ENCODE measurements at places on chromosomes 3 and 15. TPM values are rescaled to one million over a fixed set of nuclear protein-coding genes. Genes with fewer than 3 reads are reported as not detected.

DNA sequence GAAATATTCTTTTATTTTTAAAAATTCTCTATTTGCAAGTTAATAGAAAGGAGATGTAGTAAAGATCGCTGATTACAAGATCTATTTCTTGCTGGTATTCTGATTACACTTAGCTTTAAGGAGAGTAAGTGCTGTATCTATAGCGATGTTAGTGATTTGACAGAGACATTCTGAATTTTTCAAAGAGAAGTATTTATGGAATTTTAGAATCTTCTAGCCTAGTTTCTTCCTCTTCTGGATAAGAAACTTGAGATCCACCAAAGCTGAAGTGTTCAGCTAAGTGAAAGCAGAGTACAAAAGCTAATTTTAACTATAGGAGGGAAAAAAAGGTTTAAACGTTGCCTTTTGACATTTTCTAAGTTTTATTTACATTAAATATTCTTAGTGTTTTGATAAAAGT lies 72.1 kb upstream of the RARB start:
- H3K36me3 ChIP-seq, result no peaks in the 10 kb centered on the region
- H3K27me3 ChIP-seq, result no peaks in the 10 kb centered on the region
- no peak for DNase-seq
- peaks cover 2% of the 10 kb centered on the region for H3K4me1 ChIP-seq
- H3K27ac ChIP-seq, result no peak overlapping the region

GRCh38 chr3:183116025-183116614 lies 16.8 kb upstream of the MCCC1 start:
- H3K27ac ChIP-seq, result no peak overlapping the region
- H3K36me3 ChIP-seq, result no peaks in the 10 kb centered on the region
- no peaks in the 10 kb centered on the region for H3K27me3 ChIP-seq
- DNase-seq, result no peak
- peak overlapping the region; percentile 18 for H3K4me3 ChIP-seq
- no peaks in the 10 kb centered on the region for H3K4me1 ChIP-seq

DNA sequence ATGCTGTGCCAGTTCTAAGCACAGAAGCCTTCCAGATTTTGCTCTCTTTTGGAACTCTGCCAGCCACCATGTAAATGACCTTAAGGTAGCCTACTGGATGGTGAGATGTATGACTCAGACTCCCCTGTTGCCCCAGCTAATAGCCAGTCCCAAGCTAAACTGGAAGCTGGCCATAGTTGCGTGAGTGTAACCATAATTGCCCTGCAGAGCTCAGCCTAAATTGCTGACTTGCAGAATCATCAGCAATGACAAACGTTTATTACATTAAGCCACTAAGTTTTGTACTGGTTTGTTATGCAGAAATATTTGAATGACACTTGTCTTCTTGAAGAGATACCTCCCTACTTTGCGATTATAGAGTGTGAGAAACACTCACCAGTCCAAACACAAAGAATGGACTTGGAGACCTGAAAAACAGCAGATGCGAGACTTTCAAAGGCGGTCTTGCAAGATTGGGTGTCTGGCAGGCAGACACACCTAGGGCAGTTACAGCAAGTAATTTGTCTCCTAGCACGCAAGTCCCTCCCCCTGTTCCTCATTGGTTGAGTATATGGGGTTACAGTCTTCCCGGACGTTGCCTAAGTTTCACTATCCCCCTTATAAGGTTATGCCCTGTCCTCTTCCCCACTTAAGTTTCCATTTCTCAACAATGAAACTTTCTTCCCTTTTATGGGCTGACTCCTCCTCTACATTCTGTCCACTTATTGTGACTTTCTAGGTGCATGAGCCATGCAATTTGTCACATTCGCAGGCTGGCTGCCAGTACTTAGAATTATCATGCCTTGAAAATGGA lies 83.6 kb upstream of the XCR1 start:
- H3K36me3 ChIP-seq, result no peaks in the 10 kb centered on the region
- DNase-seq, result no peak
- peak overlapping the region; percentile 50 for H3K4me3 ChIP-seq
- H3K27me3 ChIP-seq, result peaks cover 3% of the 10 kb centered on the region
- peak overlapping the region; percentile 89 for H3K27ac ChIP-seq
- peaks cover 68% of the 10 kb centered on the region for H3K4me1 ChIP-seq

GRCh38 chr3:63532521-63532920 lies 120.0 kb upstream of the SNTN start:
- H3K27me3 ChIP-seq, result no peaks in the 10 kb centered on the region
- no peaks in the 10 kb centered on the region for H3K36me3 ChIP-seq
- H3K4me3 ChIP-seq, result no peak overlapping the region

- no peaks in the 10 kb centered on the region for H3K36me3 ChIP-seq
- no peak overlapping the region for H3K27ac ChIP-seq
- no peak overlapping the region for H3K4me3 ChIP-seq
- H3K4me1 ChIP-seq, result no peaks in the 10 kb centered on the region
- no peak for DNase-seq
These were observed 225.1 kb downstream of the SNRPN start for GRCh38 chr15:25179673-25180511.

DNA sequence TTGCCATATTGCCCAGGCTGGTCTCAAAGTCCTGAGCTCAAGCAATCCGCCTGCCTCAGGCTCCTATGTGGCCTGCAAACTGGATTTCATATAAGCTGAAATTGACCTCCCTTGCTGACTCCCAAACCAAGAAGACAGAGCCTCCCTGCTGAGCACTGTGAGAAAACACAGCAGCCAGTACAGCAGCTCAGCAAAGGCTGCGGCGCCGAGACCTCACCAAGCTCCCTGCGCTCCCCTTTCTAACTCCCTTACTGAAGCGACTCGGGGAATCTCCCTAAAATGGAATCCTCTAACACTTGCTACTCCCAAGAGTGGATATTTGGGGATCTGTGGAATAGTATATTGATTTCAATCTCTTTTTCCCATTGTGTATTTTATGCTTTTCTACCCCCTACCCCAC lies 34.6 kb downstream of the MUC20 start:
- peaks cover 11% of the 10 kb centered on the region for H3K27me3 ChIP-seq
- DNase-seq, result no peak
- H3K4me1 ChIP-seq, result peaks cover 66% of the 10 kb centered on the region
- peak overlapping the region; percentile 49 for H3K4me3 ChIP-seq
- H3K36me3 ChIP-seq, result no peaks in the 10 kb centered on the region
- H3K27ac ChIP-seq, result no peak overlapping the region

ARL6 gene
- 1.6 TPM for polyA plus RNA-seq

RTP4 gene
- 3.7 TPM for polyA plus RNA-seq

CPA3 gene
- not detected for polyA plus RNA-seq

UPK1B gene
- polyA plus RNA-seq, result not detected
